ENCODE measurements at places on chromosomes 16 and 17.

DNA sequence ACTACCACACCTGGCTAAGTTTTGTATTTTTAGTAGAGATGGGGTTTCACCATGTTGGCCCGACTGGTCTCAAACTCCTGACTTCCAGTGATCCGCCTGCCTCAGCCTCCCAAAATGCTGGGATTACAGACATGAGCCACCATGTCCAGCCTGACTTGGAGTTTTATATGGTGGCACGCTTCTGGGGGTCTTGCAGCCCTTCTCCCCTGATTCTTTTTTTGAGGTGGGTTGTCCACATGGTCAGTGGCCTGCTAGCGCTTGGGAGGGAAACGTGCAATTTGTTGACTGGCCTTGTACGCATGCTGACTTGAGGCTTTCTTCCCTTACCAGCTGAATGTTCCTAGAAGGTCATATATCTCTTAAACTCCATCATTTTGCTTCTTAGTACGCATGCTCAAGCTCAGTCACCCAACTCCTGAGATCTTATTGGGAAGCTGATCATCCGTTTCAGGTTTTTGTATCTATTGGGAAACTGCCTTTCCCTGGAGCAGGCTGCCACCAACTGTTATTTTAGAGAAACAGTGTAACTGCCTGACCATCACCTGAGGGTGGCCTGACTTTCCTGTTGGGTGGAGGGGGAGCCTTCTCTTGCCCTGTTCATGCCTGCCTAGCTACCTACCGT is 13.7 kb upstream of the LDHD start:
- no peak for DNase-seq

GRCh38 chr17:57515662-57516211 is 229.4 kb downstream of the CCDC182 start:
- no peak for DNase-seq

GRCh38 chr17:63972796-63973195 is at the start of gene SCN4A:
Gene SCN4A, minus strand, starts transcription at chr17:63972918. Its CDS starts 77 bp downstream, at chr17:63972841.
- no peak for DNase-seq

GRCh38 chr17:732067-732901 is at the start of gene TLCD3A:
Gene TLCD3A, plus strand, starts transcription at chr17:732596. Its CDS starts 52 bp downstream, at chr17:732648.
- DNase-seq = peak; percentile 53

DNA sequence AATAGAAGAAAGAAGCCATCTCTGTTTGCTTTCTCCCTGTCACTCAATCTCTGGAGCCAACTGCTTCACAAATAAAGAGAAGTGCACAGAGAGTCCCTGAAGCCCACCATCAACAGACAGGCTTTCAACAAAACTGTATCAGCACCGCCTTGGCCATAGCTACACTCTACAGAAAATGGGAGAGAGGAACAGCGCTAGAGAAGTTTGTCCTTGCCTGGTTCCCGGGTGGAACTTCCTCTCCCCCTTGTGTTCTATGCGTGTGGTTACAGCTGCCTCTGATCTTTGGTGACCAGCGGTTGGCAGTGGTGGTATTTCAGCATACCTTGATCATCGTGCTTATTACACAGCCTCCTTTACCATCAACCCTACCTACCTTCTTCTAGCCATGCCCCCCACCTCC is 91.4 kb upstream of the CCL2 start:
- DNase-seq = no peak

- no peak for DNase-seq
These were observed 33.9 kb downstream of the BAHCC1 start for GRCh38 chr17:81428948-81429774.

DNA sequence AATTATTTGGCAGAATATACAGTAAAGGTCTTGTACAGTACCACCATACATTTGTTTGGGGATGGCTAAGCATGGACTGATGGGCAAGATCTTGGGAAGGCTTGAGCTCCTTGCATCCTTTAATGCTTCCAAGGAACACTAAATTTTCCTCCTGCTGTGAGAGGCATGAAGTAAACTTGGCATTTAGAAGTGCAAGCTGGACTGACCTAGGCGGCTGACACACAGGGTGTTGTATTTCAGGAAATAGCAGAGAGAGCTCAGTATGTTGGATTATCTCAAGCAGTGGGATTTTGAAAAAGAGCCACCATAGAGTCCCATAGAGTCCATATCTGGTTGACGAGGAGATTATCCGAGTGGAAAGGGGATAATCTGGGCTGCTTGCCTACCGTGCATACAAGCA is 2137.1 kb downstream of the TP53TG3F start:
- no peak for DNase-seq

DNA sequence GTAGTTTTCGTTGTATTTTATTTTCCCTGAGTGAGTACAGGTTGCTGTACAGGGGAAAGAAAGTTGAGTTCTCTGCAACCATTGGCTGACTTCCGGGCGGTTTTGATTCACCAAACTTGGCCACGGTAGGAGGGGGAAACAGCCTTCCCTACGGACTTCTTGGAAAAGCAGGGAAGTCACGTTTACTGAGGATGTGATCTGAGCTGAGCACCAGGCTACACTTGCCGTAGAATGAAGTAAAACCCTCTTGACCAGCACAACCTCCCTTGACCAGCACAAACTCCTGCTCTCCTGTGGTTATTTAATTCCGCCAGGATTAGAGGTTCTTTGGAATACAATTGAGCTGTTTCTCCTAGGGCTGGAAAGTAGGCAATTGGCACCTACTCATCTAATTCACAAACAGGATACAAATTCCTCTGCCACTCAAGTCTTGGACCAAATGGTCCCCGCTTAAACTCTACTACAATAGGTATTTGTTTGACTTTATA is 242.0 kb upstream of the RBFOX1 start:
- no peak for DNase-seq
